ENCODE measurements at places on chromosomes 16 and 17.

DNA sequence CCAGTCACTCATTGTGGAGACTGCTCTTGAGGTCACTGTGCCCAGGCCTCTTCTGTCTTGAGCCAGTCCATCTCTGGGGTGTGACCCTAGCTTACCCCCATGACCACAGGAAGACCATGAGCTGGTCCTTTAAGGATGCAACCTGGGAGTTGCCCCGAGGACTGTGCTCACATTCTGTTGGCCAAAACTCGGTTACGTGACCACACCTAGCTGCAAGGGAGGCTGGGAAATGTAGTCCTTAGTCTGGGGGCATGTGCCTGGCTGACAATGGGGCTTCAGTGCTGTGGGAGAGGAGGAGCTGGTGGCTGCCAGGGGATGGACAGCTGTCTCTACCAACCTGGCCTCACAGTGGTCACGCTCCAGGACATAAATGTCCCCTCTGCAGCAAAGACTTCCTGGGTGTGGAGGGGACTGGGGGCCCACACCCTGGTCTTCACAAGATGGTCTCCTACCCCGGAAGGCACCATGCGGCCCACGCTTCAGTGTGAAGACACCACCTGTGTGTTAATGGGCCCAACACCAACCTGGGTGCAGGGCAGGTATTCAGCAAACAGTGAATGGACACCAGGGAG, 55.4 kb downstream of the JPH3 start:
- DNase-seq = no peak

GRCh38 chr17:38750312-38751121, 2.0 kb upstream of the PSMB3 start:
- DNase-seq = no peak

GRCh38 chr17:39631403-39631802, 4.7 kb downstream of the PPP1R1B start:
- DNase-seq = peak; percentile 55

DNA sequence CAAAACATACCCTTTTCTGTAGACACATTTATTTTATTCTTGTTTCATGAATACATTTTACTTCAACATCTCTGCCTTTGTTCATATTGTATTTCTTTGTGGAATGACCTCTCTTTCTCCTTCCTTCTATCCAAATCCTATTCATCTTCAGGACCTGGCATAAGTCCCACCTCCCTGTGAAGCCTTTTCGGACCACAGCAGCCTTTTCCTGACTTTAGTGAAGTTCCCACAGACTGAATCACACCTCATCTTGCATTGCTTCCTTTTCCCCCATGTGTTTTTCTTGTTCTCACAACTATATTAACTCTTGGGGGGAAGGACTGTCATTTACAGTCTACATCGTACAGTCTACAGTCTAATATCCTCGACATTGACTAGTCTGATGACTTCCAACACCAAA, 58.2 kb downstream of the MFSD11 start:
- DNase-seq = no peak

- no peak for DNase-seq
These were observed 269.6 kb upstream of the RPL38 start for GRCh38 chr17:73933871-73934270.

DNA sequence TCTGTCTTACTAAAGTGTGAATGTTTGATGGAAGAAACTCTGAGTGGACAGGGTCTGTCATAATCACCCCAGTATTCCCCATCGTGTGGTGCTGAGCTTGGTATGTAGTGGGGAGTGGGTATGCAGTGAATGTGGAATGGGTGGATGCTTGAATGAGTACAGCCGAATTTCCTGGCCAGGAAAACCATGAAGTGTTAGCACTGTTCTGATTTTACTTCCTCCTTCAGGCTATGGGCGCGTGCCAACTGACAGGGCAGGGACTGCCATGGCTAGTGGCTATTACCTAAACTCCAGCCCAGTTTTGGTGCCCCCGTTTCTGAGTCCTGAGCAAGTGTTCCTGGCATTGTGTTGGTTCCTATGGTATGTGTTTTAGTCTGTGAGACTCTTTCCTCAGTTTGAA, 48.6 kb downstream of the PRKCA start:
- no peak for DNase-seq

- DNase-seq = no peak
These were observed 1.2 kb upstream of the HBA1 start for GRCh38 chr16:175011-175949.

GRCh38 chr16:16175296-16175695, 48.0 kb downstream of the ABCC6 start:
- DNase-seq = no peak

- DNase-seq = no peak
These were observed 243.4 kb upstream of the SALL1 start for GRCh38 chr16:51394421-51394820.

DNA sequence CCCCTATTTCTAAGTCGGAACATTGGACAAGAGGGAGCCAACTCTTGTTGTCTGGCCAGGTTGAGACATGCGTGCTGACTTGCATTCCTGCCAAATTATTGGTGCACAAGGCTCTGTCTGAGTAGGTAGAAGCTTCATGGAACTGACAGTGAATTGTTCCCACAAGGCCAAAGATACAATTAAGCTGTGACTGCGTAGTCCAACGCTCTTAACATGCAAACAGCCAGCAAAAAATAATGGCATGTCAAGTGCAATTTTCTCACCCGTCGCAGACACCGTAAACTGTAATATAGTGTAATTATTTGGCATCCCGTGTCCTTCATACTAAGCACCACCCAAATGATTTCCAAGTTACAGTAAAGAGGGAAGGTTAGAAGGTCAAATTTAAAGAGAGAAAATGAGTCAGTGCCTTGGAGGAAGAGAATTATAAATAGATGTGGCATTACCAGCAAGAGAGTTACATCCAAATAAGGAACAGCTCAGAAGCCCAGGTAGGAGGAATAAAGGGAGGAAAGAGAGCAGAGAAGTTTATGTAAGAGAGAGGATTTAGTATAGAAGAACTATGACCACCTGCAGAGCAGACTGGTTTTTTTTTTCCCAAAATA, 21.8 kb downstream of the CDH8 start:
- DNase-seq = no peak

DNA sequence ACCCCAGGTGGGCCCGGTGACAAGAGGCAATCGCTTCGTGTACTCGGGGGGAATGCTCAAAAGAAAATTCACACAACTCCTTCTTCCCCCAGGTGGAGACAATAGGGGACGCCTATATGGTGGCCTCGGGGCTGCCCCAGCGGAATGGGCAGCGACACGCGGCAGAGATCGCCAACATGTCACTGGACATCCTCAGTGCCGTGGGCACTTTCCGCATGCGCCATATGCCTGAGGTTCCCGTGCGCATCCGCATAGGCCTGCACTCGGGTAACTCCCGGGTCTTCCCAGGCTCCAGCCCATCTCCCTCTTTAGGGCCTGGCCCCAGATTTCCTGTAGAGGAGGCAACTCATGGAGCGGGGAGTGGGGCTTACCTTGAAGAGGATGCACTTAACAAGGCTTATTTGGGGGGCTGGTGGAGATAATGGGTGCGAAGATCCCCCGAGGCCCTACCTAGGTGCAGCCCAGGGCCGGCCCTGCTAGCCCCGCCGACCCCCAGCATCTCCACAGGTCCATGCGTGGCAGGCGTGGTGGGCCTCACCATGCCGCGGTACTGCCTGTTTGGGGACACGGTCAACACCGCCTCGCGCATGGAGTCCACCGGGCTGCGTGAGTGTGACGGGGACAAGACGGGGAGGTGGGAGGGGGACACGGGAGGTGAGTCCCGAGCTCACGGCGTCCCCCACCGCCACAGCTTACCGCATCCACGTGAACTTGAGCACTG, 13.0 kb downstream of the GUCY2D start:
- DNase-seq = no peak

DNA sequence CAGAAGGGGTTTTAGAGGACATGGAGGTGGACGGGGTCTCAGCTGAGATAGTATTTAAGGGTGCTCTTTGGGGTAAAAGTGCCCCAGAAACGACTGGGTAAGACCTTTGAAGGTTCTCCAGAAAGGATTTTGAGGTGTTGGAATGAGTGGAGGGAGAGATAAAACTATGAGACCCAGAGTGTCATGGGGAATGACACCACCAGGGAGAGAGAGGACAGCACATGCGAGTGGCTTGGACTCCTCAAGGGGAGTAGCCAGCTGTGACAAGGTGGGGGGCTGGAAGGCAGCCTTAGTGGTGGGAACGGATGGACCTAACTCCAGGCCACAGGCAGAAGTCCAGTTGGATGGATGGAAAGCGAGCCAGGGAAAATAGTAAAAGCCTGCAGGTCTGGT, 19.2 kb upstream of the PITPNM3 start:
- no peak for DNase-seq

DNA sequence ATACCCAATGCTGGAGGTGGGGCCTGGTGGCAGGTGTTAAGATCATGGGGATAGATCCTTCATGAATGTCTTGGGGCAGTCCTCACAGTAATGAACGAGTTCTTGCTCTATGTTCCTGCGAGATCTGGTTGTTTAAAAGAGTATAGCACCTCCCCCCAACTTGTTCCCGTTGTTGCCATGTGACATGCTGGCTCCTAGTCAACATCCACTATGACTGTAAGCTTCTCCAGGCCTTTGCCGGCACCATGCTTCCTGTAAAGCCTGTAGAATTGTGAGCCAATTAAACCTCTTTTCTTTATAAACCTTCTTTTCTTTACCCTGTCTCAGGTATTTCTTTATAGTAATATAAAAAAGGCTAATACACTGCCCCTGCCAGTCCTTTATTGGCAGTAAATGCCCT, 33.3 kb downstream of the RANBP10 start:
- DNase-seq = no peak

DNA sequence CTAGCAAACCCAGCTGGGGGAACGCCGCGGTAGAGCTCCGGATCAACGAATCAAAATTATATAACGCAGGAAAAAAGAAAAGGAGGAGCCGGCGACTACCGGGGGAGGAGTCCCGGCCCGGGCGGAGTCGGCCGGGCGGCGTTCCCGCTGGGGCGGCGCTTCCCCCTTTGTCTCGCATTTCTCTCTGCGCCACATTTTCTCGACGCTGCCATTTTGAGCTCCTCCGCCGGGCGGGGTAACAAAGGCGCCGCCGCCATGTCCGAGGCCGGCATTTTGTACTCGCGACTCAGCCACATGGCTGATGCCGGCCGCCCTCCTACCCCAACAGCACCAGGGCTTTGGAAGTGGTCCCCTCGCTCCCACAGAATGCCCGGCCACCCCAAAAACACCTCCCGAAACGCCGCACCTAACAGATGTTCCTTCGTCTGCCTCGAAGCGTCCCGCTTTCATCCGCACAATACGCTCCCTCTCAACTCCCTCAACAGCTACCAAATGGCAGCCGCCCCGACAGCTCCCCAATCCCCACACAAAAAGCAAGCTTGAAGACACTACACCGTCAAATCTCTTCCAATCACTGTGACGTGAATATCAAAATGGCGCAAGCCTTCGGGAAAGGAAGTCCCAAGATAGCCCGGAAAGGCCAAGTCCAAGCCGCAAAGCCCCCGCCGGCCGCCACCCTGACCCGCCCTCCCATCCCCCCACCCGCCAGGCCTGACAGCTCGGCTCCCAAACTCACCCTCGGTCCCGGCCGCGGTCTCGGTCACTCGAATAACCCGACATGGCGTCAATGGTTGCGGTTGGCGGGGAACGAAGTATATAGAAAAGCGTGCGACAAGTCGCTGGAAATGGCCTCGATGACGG, 519 bp downstream of the DDX5 start:
- peak; percentile 75 for DNase-seq

GRCh38 chr16:54409982-54410381, 123.4 kb upstream of the IRX3 start:
- no peak for DNase-seq

- no peak for DNase-seq
These were observed 5.6 kb downstream of the CD300LG start for GRCh38 chr17:43852571-43852970.

DNA sequence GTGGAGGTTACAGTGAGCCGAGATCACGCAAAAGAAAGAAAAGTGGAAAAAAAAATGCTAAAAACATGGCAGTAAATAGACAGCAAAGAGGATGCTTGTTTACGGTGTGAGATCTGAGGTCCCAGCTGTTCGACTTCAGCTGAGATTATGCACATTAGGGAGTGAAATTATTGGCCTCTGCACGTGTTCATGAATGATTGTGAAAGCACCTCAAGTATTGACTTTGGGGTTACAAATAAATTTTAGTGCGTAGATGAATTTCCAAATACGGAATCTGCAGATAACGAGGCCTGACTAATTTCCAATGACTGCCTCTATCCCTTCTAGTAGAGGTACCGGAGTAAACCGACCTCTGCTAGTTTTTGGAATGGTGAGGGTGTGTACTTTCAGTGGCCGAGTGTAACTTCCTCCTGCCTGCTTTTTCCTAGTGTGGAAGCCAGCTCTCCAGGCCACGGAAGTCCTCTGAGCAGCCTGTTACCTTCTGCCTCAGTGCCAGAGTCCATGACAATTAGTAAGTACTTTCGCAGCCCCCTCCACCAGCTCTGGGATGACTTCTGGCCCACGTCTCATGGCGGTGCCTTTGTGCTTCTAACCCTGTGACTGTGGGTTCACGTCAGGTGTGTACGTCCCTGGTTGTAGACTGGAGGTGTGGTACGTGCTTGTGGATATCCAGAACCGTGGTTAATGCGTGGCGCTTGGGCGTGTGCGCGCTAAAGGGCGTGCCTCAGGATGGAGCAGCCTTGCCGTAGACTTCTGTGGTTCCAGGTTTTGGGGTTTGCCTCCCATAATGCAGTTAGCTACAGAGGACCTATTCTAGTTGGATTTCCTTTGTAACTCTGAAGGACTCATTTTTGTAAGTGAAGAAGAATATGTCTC, 102.1 kb downstream of the SNX29 start:
- no peak for DNase-seq

- DNase-seq = no peak
These were observed 13.3 kb upstream of the MRC2 start for GRCh38 chr17:62614142-62614541.

- no peak for DNase-seq
These were observed 30.0 kb downstream of the MAP1LC3B start for GRCh38 chr16:87422106-87422505.

- no peak for DNase-seq
These were observed 46.2 kb downstream of the MYH3 start for GRCh38 chr17:10610884-10611283.

- DNase-seq = no peak
These were observed 1.1 kb downstream of the PRSS33 start for GRCh38 chr16:2786061-2786825.

- no peak for DNase-seq
These were observed 2.8 kb upstream of the PRKAR1A start for GRCh38 chr17:68509141-68510057.

DNA sequence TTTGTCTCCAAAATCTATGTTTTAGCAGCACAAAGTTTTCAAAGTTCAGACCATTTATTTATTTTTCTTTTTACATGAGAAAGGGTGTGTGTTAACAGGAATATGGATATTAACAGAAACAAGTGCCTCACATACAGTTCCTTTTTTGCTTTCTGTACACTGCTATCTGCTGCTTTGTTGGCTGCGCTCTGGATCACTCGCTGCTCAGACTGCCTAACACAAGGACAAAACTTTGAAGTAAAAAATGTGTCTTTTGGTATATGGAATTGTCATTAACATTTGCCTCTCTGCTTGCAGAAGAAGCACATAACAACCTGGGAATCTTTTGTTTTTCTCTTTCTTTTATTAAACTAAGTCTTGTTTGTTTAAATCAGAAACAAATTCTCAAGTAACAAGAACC, 262.8 kb downstream of the ZFHX3 start:
- DNase-seq = no peak

GRCh38 chr16:77591347-77591746, 131.0 kb upstream of the NUDT7 start:
- DNase-seq = no peak
